RWPE2 (cell line): ENCODE measurements at places on chromosomes 12 and 14.

GRCh38 chr14:55807881-55808379 lies 227.9 kb downstream of the KTN1 start:
- H3K27ac ChIP-seq, result peak overlapping the region; percentile 36
- peaks cover 23% of the 10 kb centered on the region for H3K4me1 ChIP-seq
- H3K4me3 ChIP-seq, result no peak overlapping the region
- no peaks in the 10 kb centered on the region for H3K36me3 ChIP-seq
- H3K27me3 ChIP-seq, result no peaks in the 10 kb centered on the region

GRCh38 chr12:21745258-21745657 lies 29.2 kb downstream of the KCNJ8 start:
- H3K4me1 ChIP-seq, result no peaks in the 10 kb centered on the region
- H3K27me3 ChIP-seq, result no peaks in the 10 kb centered on the region
- no peak for DNase-seq
- H3K36me3 ChIP-seq, result no peaks in the 10 kb centered on the region
- no peak overlapping the region for H3K27ac ChIP-seq

DNA sequence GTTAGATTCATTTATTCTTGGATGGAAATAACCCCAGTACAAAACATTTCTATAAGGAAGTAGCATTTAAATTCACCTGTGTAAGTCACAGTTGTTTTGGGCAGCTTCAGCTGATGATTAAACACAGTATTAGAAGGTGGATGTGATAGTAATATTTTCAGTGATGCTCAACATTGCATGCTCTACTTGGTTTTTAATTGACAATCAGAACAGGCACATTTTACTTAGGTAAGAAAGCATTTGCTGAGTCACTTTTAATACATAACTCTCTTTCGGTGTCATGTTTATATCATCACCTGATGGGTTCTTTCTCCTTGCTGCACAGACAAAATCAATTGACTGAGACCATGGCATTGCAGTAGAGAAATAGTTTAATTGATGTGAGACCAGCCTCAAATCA lies 80.7 kb downstream of the CMAS start:
- H3K27me3 ChIP-seq, result no peaks in the 10 kb centered on the region
- H3K4me1 ChIP-seq, result peaks cover 5% of the 10 kb centered on the region
- H3K27ac ChIP-seq, result no peak overlapping the region
- H3K36me3 ChIP-seq, result no peaks in the 10 kb centered on the region
- no peak overlapping the region for H3K4me3 ChIP-seq

DNA sequence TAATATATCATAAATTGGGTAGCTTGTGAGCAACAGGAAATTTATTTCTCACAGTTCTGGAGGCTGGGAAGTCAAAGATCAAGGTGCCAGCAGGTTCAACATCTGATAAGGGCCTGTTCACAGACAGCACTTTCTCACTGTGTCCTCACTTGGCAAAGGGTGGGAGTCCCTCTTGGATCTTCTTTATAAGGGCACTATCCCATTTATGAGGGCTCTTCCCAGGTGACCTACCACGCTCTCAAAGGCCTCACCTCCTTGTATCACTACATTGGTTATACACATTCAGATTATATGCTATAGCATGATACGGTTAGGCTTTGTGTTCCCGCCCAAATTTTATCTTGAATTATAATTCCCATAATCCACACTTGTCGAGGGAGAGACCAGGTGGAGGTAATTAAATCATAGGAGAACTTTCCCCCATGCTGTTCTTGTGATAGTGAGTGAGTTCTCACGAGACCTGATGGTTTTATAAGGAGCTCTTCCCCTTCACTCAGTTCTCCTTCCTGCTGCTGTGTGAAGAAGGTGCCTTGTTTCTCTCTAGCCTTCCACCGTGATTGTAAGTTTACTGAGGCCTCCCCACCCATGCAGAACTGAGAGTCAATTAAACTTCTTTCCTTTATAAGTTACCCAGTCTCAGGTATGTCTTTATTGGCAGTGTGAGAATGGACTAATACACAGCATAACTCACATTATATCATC lies 19.2 kb upstream of the LRIG3 start:
- DNase-seq, result no peak
- H3K4me1 ChIP-seq, result no peaks in the 10 kb centered on the region
- H3K36me3 ChIP-seq, result no peaks in the 10 kb centered on the region

- H3K27ac ChIP-seq, result no peak overlapping the region
- DNase-seq, result no peak
- no peaks in the 10 kb centered on the region for H3K36me3 ChIP-seq
- no peaks in the 10 kb centered on the region for H3K4me1 ChIP-seq
- H3K27me3 ChIP-seq, result no peaks in the 10 kb centered on the region
- no peak overlapping the region for H3K4me3 ChIP-seq
Measured at GRCh38 chr12:18421867-18422266, 160.5 kb downstream of the PIK3C2G start.

DNA sequence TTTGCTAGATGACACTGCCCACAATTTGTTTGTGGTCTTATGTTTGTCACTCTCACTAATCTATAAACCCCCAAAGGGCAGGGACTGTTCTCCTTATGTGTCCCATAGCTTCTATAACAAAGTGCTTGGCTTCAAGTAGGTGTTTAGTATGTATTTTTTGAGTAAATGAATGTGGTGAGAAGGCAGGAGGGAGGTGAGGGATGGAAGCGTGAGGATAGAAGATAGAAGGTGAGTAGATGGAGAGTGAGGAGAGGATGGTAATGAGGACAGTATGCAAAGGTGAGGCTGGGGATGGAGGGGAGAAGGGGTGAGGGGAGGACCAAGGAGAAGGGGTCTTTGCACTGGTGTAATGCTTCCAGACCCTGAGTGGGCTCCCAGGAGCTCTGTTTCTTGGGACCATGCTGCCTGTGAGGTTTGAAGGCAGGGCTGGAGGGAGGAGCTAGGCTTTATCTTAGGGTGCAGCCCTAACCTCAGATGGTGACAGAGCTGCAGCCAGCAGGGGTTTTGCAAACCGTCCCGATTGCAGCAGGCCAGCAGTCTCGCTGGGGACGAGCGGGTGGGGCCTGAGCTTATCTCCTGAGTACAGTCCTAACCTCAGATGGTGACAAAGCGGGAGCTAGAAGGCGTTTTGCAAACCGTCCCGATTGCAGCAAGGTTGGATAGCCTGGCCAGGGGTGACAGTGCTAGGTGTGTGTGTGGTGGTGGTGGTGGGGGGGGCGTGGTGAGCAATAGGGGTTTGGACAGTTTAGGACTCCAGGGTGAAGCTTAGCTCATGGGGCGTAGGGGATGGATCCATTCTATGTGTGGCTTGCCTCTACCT lies 6.5 kb downstream of the CEBPE start:
- H3K27ac ChIP-seq, result no peak overlapping the region
- no peak for DNase-seq
- no peaks in the 10 kb centered on the region for H3K36me3 ChIP-seq
- H3K27me3 ChIP-seq, result no peaks in the 10 kb centered on the region

DNA sequence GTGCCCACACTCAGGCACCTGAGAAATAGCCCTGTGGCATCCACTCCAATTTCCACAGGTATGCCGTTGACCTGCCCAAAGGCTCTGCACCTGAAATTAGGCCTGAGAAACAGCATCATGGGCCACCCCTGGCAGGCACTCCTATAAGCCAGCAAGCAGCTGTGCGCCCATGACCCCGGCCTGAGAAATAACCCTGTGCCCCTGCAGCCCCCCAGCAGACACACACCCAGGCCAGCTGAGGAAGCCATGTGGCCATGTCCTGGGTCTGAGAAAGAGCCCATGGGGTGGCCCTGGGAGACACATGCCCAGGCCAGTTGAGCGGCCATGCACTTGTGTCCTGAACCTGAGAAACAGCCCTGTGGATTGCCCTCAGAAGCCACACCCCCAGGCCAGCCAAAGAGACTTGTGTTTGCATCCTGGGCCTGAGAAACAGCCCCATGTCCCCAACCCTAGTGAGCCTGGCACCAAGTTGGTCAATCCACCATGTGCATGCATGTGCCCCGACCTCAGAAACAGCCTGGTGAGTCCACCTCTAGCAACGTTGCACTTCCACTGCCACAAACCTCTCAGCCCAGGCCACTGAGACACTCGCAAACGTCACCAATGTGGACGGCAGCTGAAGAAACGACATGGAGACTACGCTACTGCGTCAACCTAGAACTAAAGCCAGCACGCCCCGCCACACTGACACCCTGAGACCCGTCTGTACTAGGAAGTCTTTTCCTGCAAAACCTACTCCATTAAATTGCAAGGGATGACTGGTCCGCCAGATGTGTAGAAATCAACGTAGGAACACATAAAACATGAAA lies 411.9 kb downstream of the TMEM121 start:
- peaks cover 3% of the 10 kb centered on the region for H3K27me3 ChIP-seq
- H3K4me1 ChIP-seq, result no peaks in the 10 kb centered on the region
- H3K27ac ChIP-seq, result no peak overlapping the region
- DNase-seq, result peak; percentile 53
- no peaks in the 10 kb centered on the region for H3K36me3 ChIP-seq

- peak overlapping the region; percentile 86 for H3K27ac ChIP-seq
- H3K4me1 ChIP-seq, result peaks cover 66% of the 10 kb centered on the region
- no peak overlapping the region for H3K4me3 ChIP-seq
Measured at GRCh38 chr14:59274991-59275391, 86.5 kb downstream of the DAAM1 start.

GRCh38 chr14:83425706-83426105 lies 1892.1 kb upstream of the SEL1L start:
- DNase-seq, result no peak
- no peak overlapping the region for H3K4me3 ChIP-seq
- no peaks in the 10 kb centered on the region for H3K27me3 ChIP-seq
- no peaks in the 10 kb centered on the region for H3K36me3 ChIP-seq
- peaks cover 25% of the 10 kb centered on the region for H3K4me1 ChIP-seq
- H3K27ac ChIP-seq, result peak overlapping the region; percentile 83

- no peak overlapping the region for H3K4me3 ChIP-seq
- no peak overlapping the region for H3K27ac ChIP-seq
- no peaks in the 10 kb centered on the region for H3K4me1 ChIP-seq
- H3K36me3 ChIP-seq, result no peaks in the 10 kb centered on the region
- no peaks in the 10 kb centered on the region for H3K27me3 ChIP-seq
Measured at GRCh38 chr14:87696485-87696884, 296.5 kb downstream of the GALC start.

DNA sequence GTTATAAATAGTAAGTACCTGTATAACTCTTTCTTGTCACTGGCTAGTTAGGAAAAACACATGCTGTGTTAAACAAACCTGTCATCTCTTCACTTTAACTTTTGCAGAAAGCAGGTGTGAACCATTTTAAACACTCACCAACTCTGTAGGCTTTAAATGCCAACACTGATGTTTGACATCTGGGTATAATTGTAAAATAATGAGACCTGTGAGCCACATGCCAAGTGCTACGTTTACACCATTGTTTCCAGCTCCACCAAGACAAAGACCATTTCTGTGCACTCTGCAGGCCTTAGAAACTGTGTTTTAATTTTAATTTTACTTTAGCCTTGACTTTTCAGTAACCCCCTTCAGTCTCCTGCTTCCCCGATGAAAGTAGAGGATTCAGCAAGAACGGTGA lies 11.0 kb downstream of the TPH2 start:
- no peak for DNase-seq
- H3K27ac ChIP-seq, result no peak overlapping the region
- H3K27me3 ChIP-seq, result peaks cover 5% of the 10 kb centered on the region
- no peaks in the 10 kb centered on the region for H3K36me3 ChIP-seq
- H3K4me1 ChIP-seq, result no peaks in the 10 kb centered on the region

GRCh38 chr12:122980183-122981035 lies at the start of gene ARL6IP4:
ARL6IP4 (plus strand) TSS chr12:122980681; CDS start chr12:122981140, 459 bp downstream.
- DNase-seq, result peak; percentile 61
- H3K27me3 ChIP-seq, result no peaks in the 10 kb centered on the region
- peak within 1 kb of the TSS; percentile 91 for H3K4me3 ChIP-seq
- H3K4me1 ChIP-seq, result peaks cover 6% of the 10 kb centered on the region
- H3K27ac ChIP-seq, result peak within 1 kb of the TSS; percentile 69

DNA sequence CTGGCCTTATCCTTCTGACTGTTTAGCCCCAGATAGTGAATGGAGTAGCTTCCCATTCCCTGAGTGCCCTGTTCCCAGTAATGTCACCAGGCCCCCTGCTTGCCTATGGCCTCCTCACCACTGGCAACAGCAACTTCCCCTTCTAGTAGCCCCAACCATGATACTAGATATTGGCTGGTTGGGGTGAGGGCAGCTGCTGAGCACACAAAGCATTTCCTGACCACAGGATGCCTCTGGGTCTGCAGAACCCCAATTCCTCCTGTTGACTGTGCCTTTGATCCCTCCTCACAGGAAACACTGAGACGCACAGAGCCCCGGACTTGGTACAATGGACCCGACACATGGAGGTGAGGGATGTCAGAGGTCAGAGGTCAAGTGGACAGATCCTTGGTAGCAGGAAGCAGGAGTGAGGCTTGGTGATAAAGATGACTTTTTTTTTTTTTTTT lies 597 bp downstream of the SOAT2 start:
- DNase-seq, result no peak
- H3K4me3 ChIP-seq, result no peak overlapping the region

- DNase-seq, result no peak
- no peak overlapping the region for H3K4me3 ChIP-seq
- no peaks in the 10 kb centered on the region for H3K36me3 ChIP-seq
- no peaks in the 10 kb centered on the region for H3K27me3 ChIP-seq
Measured at GRCh38 chr12:73935817-73936216, 601.8 kb upstream of the ATXN7L3B start.

- H3K27me3 ChIP-seq, result no peaks in the 10 kb centered on the region
- no peak for DNase-seq
Measured at GRCh38 chr12:7113389-7113871, 4.4 kb upstream of the C1RL start.
